CD4-positive, alpha-beta memory T cell (primary cell): ENCODE measurements at places on chromosomes 7 and 10. TPM values are rescaled to one million over a fixed set of nuclear protein-coding genes. Genes with fewer than 3 reads are reported as not detected.

FOXL3 gene
- total RNA-seq = not detected

ARPC1B gene
- total RNA-seq = 191 TPM

BMPR1A gene
- total RNA-seq = 15.5 TPM

SPDYE16 gene
- total RNA-seq = 1.1 TPM

DNA sequence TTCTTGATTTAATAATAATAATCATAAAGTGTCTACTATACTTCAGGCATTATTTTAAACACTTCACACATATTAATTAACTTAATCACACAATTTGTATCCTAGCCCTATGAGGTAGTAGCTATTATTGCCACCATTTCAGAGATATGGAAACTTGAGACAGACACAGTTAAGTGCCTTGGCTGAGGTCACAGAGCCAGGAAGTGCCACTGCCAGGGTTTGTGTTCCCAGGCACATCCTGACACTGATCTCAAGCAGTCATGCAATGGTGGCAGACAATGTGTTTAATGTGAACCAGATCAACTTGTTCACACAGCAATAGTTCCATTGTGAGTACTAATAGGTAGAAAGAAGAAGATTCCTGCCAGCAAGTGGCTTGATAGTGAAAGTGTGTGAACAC, 666.0 kb downstream of the SUGCT start:
- no peak for DNase-seq
- H3K27me3 ChIP-seq = no peaks in the 10 kb centered on the region
- H3K4me3 ChIP-seq = no peak overlapping the region
- no peak overlapping the region for H3K27ac ChIP-seq
- H3K4me1 ChIP-seq = no peaks in the 10 kb centered on the region

- no peak overlapping the region for H3K27ac ChIP-seq
- H3K4me3 ChIP-seq = no peak overlapping the region
- no peaks in the 10 kb centered on the region for H3K27me3 ChIP-seq
- no peaks in the 10 kb centered on the region for H3K36me3 ChIP-seq
- no peak for DNase-seq
These were observed 77.6 kb downstream of the DENND2A start for GRCh38 chr7:140562926-140563481.

GRCh38 chr7:102129636-102130370, 156.9 kb upstream of the SH2B2 start:
- H3K27me3 ChIP-seq = no peaks in the 10 kb centered on the region
- no peaks in the 10 kb centered on the region for H3K36me3 ChIP-seq
- no peak for DNase-seq
- no peaks in the 10 kb centered on the region for H3K4me1 ChIP-seq
- no peak overlapping the region for H3K27ac ChIP-seq
- H3K4me3 ChIP-seq = no peak overlapping the region

- H3K27me3 ChIP-seq = no peaks in the 10 kb centered on the region
- H3K4me3 ChIP-seq = no peak overlapping the region
- peaks cover 97% of the 10 kb centered on the region for H3K4me1 ChIP-seq
- peak overlapping the region; percentile 52 for H3K27ac ChIP-seq
These were observed 276.9 kb upstream of the KLF14 start for GRCh38 chr7:131010717-131011431.

DNA sequence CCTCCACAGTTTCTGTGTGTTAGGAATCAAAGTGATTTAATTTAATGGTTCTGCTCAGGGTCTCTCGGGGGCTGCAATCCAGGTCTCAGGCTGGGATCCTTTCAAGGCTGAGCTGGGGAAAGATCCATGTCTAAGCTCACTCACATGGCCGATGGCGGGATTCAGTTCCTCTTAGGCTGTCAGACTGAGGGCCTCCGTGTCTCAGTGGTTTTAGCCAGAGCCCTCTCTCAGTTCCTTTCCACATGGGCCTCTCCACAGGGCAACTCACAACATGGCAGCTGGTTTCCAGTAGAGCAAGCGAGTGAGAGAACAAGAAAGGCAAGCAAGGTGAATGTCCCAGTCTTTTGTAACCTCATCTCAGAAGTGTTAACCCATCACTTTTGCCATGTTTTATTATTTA, 26.9 kb downstream of the CAV1 start:
- H3K4me1 ChIP-seq = no peaks in the 10 kb centered on the region
- no peaks in the 10 kb centered on the region for H3K27me3 ChIP-seq
- H3K36me3 ChIP-seq = no peaks in the 10 kb centered on the region
- H3K27ac ChIP-seq = no peak overlapping the region
- no peak for DNase-seq

GRCh38 chr7:83677180-83677866, 28.4 kb upstream of the SEMA3E start:
- no peak for DNase-seq
- no peaks in the 10 kb centered on the region for H3K36me3 ChIP-seq
- no peaks in the 10 kb centered on the region for H3K4me1 ChIP-seq
- no peaks in the 10 kb centered on the region for H3K27me3 ChIP-seq
- no peak overlapping the region for H3K27ac ChIP-seq
